ENCODE measurements at places on chromosomes 5 and 9.
A peak's percentile ranks its signal among the peaks of the same experiment; 100 is the strongest.

DNA sequence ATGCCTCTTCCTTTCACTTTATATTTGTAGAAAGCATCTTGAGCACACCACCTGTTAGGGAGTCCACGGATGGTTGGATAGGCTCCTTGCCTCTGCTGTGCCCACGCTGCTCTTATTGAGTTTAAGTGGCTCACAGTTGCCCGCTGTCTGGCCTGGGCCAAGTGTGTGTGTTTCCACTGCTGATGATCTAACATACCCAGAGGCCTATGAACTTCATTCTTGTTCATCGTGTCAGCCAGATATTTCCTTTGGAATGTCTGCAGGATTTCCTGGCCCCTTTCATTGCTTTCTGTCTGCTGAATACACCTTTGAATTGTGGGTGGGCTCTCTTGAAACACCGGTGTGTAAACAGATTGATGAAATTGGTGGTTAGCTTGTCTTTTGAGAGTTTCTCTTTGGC is 46.6 kb downstream of the MVB12B start:
- H3K27me3 ChIP-seq = peaks cover 1% of the 10 kb centered on the region
- H3K4me1 ChIP-seq = no peaks in the 10 kb centered on the region
- DNase-seq = no peak
- H3K4me3 ChIP-seq = no peak overlapping the region
- no peak overlapping the region for H3K27ac ChIP-seq
- no peaks in the 10 kb centered on the region for H3K36me3 ChIP-seq

- H3K27ac ChIP-seq = no peak overlapping the region
- DNase-seq = no peak
- no peaks in the 10 kb centered on the region for H3K4me1 ChIP-seq
- no peaks in the 10 kb centered on the region for H3K27me3 ChIP-seq
Observed at GRCh38 chr5:75640395-75640794, 29.1 kb downstream of the ANKDD1B start.

- H3K4me1 ChIP-seq = no peaks in the 10 kb centered on the region
- peak; percentile 51 for DNase-seq
- H3K27me3 ChIP-seq = no peaks in the 10 kb centered on the region
- H3K4me3 ChIP-seq = no peak overlapping the region
- H3K27ac ChIP-seq = no peak overlapping the region
- H3K36me3 ChIP-seq = no peaks in the 10 kb centered on the region
Observed at GRCh38 chr5:97888439-97888838, 705.4 kb upstream of the RIOK2 start.

DNA sequence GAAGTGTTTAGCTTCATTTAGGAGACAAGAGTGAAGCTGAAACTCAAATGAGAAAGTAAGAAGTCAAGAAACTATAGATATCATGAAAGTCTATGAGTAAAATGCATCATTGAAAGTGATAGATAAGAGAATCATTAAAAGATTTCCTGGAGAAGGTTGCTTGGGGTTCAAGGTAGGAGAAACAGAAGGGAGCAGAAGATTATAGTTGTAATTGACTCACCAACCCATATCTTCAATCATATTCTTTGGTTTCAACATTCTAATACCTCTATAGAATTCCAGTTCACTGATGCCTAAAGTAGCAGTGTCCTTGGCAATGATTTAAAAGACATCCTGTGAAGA is 365.7 kb upstream of the RIOK2 start:
- DNase-seq = no peak
- H3K4me3 ChIP-seq = no peak overlapping the region
- no peak overlapping the region for H3K27ac ChIP-seq
- no peaks in the 10 kb centered on the region for H3K27me3 ChIP-seq

DNA sequence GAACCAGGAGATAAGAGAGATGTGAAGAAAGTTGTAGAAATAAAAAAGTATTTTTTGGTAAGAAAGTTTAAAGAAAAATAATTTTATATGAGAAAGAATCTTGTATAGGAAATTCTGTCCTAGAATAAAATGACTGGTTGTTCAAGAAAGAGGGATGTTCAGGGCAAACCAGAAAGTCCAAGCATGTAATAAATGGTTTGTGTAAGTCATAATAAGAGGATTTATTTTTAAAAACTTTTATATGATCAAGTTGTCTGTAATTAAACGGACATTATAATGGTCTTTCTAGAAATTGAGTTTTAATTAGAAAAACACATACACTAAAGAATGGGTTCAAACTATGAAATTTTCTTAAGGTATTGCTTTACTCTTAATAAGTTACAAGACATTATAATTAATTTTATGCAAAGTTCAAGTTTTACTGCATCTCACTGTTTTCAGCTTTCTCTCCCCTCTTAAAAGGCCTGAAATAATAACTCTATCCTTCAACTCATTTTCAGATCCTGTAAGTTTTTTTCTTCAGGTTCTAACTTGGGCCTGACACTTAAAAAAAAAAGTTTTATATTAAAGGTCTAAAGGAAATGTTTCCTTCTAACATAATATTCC is 56.1 kb upstream of the ZNF300 start:
- no peak overlapping the region for H3K4me3 ChIP-seq
- H3K27ac ChIP-seq = no peak overlapping the region
- no peaks in the 10 kb centered on the region for H3K27me3 ChIP-seq
- H3K4me1 ChIP-seq = no peaks in the 10 kb centered on the region
- no peaks in the 10 kb centered on the region for H3K36me3 ChIP-seq
- no peak for DNase-seq

DNA sequence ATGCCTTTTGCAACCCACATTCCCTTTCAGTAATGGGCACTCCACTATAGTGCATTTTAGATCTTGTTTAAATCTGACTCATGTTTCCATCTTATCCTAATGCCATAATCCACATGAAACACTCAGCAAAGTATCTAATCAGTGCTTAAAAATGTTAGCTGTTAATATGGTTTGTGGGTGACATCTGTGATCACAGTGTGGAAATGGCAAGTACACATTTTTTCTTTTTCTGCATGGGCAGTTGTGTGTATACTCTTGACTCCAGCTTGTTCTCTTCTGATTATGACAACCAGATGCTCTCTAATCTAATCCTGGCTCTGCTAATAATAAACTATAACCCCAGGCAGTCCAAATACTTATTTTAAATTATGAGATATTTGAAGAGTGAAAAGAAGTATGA is 103.3 kb downstream of the EDIL3 start:
- no peak overlapping the region for H3K27ac ChIP-seq
- no peak for DNase-seq
- no peaks in the 10 kb centered on the region for H3K4me1 ChIP-seq
- H3K27me3 ChIP-seq = no peaks in the 10 kb centered on the region
- H3K4me3 ChIP-seq = no peak overlapping the region

DNA sequence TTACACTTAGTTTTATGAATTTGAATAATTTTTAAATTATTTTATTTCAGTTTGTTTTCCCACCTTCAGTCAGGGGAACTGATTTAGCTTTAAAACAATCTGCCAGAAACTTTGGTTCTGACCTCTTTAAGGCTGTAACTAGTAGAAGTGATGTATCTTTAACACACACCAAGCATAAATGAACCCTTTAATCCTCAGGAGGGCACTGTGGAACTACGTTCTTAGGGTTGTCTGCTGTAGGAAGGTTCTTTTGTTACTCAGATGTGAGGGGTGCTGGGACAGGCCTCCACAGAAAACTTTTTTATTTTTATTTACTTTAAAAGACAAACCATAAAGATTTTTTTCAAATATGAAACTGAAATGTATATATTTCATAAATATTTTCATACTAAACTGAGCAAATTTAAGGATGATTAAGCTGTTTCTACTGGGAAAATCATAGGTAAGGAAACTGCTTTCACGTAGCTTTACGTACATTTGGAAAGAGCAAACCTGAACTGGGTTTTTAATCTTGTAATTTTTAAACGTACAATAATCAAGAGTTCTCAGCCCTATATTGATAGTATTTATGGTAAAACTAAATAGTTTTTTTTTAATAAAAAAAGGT is 5.3 kb downstream of the KLF4 start:
- no peak overlapping the region for H3K27ac ChIP-seq
- peaks cover 4% of the 10 kb centered on the region for H3K27me3 ChIP-seq
- no peak overlapping the region for H3K4me3 ChIP-seq
- peak; percentile 7 for DNase-seq

GRCh38 chr5:174204535-174205313 is 159.2 kb downstream of the NSG2 start:
- H3K27me3 ChIP-seq = no peaks in the 10 kb centered on the region
- H3K36me3 ChIP-seq = no peaks in the 10 kb centered on the region
- no peak for DNase-seq

DNA sequence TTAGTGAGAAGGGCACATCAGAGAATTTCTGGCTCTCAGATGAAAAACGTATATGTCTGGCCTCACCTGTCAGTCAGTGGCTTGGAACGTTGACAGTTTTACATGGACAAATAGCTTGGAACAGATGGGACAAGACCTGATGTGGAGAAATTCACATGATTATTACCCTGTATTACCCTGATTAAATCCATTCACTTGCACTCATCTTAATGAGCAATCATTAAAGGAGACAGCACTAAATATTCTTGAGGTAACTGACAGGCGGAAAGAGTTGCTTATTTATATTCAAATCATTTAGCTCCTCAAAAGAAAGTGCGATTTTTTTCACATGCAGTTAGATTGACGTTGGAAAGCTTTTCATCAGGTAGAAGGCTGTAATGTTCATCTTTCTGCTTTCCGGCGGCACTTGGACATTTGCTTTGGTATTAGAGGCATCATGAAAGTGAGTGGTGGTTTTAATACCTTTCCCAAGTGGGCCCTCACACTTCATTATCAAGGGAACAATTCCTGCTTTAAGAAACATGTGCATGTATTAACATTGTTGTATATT is 11.7 kb upstream of the TAS2R1 start:
- H3K36me3 ChIP-seq = no peaks in the 10 kb centered on the region
- no peak for DNase-seq
- no peaks in the 10 kb centered on the region for H3K4me1 ChIP-seq
- no peaks in the 10 kb centered on the region for H3K27me3 ChIP-seq
- H3K4me3 ChIP-seq = no peak overlapping the region

DNA sequence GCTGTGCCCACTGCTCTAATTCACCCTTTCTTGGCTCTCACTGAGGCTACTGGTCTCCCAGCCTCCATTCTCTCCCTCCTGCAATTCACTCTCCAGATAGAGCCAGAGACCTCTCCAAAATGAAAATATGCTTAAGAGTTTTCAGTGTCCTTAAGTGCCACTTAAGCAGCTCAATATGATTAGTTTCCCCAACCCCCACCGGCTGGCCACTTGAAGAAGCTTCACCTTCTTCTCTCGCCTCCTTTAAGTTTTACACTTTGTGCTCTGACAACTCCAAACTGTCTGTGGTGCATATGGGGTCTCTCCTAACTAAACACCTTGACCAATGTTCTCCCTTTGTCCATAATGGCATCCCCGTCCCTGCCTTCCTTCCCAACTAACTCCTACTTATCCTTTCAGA is 53.4 kb downstream of the CDK5RAP2 start:
- H3K27ac ChIP-seq = no peak overlapping the region
- H3K27me3 ChIP-seq = no peaks in the 10 kb centered on the region
- no peak overlapping the region for H3K4me3 ChIP-seq
- H3K4me1 ChIP-seq = no peaks in the 10 kb centered on the region
- DNase-seq = no peak

GRCh38 chr5:145937432-145938250 is 1.3 kb downstream of the SH3RF2 start:
- no peaks in the 10 kb centered on the region for H3K4me1 ChIP-seq
- H3K27me3 ChIP-seq = peaks cover 3% of the 10 kb centered on the region
- DNase-seq = no peak
- H3K4me3 ChIP-seq = no peak overlapping the region
- no peaks in the 10 kb centered on the region for H3K36me3 ChIP-seq
- no peak overlapping the region for H3K27ac ChIP-seq

DNA sequence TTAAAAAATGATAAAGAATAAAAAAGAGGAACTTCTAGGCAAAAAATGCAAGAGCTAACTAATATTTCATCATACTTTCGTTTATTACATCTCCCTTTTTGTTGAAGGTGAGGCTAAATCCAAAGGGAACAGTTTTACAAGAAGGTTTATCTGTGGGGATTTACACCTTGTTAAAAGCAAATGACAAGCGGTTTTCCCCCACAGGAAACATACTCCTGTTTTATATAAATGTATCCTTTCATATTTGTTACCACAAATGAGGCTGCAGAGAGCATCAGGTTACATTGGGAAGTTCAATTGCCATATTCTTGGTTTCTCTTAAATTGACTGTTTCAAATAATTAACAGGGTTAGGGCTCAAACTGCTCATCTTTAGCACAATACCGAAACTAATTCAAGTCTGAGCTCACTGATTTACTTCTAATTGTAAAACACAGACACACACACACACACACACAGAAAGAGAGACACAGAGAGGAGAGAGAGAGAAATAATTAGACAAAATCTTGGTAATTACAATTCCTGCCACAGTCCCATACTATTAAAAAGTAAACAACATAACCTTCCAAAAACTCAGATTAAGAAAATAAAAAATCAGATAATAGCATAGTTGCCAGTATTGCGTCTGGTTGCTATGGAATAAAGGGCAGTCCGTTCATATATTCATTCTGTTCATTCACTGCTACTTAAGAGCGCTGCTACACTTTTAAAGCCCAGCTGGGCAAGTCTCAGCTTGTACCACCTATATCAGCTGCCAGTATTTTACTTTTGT is 17.1 kb downstream of the RFX3 start:
- no peaks in the 10 kb centered on the region for H3K27me3 ChIP-seq
- H3K4me3 ChIP-seq = peak overlapping the region; percentile 43
- H3K36me3 ChIP-seq = no peaks in the 10 kb centered on the region
- H3K27ac ChIP-seq = peak overlapping the region; percentile 61
- DNase-seq = no peak

DNA sequence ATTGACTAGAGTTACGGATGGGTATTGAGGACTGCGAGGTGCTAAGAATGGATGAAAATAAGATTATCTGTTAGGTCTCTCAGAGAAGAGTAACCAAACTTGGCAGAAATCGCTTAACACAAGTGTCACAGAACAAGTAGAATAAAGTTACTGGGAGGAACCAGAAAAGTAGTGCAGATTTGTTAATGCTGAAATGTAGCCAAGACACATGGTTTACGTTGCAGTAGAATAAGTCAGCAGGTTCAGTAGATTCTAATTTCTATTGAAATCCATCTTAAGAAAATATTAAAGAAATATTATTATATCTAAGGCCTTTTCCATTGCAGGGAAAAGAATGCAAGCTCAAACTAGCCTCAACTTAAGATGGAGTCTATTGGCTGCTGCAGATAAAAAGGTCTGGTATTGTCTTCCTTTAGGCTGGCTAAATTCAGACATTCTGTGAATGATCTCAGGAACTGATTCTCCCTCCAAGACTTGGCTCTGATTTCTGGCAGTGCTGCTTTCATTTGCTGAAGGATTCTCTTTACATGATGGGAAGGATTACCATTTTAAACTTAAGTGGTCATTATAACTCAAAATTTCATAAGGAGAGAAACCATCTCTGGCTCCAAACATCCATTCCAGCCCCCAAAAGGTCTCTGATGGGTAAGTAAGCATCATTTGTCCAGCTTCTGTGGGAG is 314.9 kb downstream of the MARCHF11 start:
- no peaks in the 10 kb centered on the region for H3K27me3 ChIP-seq
- H3K36me3 ChIP-seq = no peaks in the 10 kb centered on the region
- DNase-seq = no peak
- H3K27ac ChIP-seq = no peak overlapping the region
- no peaks in the 10 kb centered on the region for H3K4me1 ChIP-seq

- no peak overlapping the region for H3K27ac ChIP-seq
- no peaks in the 10 kb centered on the region for H3K4me1 ChIP-seq
- no peak for DNase-seq
- no peaks in the 10 kb centered on the region for H3K36me3 ChIP-seq
- no peaks in the 10 kb centered on the region for H3K27me3 ChIP-seq
Observed at GRCh38 chr9:91825866-91826265, 124.2 kb downstream of the ROR2 start.

- no peaks in the 10 kb centered on the region for H3K36me3 ChIP-seq
- H3K4me3 ChIP-seq = no peak overlapping the region
- no peak for DNase-seq
- H3K27me3 ChIP-seq = no peaks in the 10 kb centered on the region
- H3K27ac ChIP-seq = no peak overlapping the region
Observed at GRCh38 chr9:2228132-2228531, 213.0 kb downstream of the SMARCA2 start.
